Neural progenitor cell (in vitro differentiated cells): ENCODE measurements at places on chromosomes 11 and 22. TPM values are rescaled to one million over a fixed set of nuclear protein-coding genes. Genes with fewer than 3 reads are reported as not detected.

Gene PEX16
- 11.6 and 26.5 TPM in 2 replicates for total RNA-seq

Gene KRTAP5-10
- total RNA-seq = 0.12 TPM in 1 of 2 replicates, not detected in the other

Gene SCGB1D2
- total RNA-seq = not detected in 2 replicates

Gene ACCSL
- not detected in 2 replicates for total RNA-seq

Gene TENM4
- 5.1 and 16.6 TPM in 2 replicates for total RNA-seq

- DNase-seq = no peak
These were observed 35.2 kb upstream of the TUB start for GRCh38 chr11:8045839-8046238.

DNA sequence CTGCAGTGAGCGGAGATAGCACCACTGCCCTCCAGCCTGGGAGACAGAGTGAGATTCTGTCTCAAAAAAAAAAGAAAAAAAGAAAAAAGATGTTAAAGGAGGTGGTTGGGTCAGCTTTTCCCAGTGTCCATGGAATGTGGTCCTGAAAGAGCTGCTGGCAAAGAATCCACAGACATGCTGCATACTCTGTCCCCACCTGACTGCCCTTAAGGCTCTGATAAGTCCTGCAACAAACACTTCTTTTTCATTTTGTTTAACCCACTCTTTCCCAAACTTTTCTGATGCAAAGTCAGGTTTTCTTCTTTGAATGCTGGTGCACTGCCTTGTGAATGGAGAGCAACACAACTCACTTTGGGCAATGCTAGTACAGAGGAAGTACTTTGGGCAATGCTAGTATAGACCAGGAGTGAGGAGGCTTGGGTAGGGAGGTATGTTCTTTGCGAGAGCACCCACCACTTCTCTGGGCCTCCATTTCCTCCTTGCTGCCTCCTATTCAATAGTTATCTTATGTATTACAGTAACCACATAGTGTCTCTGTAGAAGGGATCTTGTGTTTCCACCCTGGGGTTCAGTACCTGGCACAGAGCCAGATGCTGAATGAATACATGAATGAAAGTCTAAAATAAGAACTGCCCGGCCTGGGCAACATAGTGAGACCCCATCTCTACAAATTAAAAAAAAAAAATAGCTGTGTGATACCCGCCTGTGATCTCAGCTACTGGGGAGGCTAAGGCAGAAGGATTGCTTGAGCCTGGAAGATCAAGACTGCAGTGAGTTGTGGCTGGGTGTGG is 18.9 kb downstream of the LIF start:
- no peak for DNase-seq

DNA sequence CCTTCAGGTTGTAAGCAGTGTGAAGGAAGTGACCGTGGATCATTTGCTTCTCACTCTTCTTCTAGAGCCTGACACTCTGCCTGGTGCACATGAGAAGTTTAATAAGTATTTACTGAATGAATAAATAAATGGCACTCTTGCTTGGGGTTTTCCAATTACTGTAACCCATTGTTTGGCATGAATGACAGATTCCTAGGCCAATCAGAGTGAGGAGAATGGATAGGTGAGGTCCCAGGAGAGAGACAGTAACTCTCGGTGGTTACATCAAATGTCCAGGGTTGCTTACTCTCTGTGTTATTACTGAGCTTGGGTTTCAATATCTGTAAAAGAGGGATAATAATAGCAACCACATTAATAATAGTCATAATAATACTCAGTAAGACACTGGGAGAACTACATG is 204.2 kb upstream of the ISX start:
- no peak for DNase-seq

- DNase-seq = no peak
These were observed 14.9 kb downstream of the CNTF start for GRCh38 chr11:58637371-58637770.

- DNase-seq = no peak
These were observed 47.0 kb downstream of the CSTPP1 start for GRCh38 chr11:46983598-46983997.

DNA sequence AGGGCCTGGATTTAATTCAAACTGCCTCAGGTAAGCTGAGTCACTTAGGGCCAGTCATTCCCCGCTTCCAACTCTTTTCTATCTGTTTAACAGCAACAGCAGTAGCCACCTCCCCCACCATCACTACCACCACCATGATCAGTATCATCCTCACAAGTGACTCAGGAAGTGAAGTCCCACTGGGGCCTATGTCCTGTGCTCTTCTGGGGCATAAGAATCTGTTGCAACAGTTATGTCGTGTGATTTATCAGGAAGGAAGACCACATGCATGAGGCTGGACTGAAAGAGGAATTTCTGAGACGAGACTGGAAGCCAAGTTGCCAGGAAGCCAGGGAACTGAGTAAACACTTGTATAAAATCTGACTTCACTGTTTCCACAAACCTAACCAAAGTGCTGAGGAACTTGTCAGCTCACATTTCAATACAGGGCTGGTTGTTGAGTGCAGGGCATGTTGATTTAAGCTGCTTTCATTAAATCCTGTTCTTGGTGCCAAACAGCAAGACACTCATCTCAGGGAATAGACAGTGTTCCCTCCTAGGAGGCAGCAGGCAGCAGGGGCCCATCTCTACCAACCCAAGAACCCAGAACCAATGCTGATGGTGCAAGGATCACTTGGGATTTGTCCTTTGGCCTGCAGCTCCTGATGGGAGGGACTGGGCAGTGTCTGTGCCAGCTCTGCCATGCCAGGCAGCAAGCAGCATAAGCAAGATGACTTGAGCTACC is 226.7 kb upstream of the NARS2 start:
- DNase-seq = no peak

DNA sequence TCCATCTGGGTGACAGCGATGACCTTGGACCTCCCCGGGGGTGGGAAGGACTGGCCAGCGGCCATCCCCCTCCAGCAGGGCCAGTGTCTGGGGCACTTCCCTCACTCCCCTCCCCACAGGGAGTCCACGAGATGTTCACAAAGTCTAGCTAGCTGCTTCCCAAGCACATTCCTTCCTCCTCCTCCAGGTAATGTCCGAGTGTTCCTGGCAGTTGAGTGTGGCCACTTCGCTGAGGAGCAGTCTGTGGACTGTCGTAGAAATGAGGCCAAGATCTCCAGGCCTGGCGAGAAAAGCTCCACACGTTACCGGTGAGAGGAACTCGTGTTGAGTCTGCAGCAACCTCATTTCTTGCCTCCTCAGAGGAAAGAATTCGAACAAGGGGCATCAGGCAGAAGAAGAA is 425.5 kb downstream of the BRD1 start:
- DNase-seq = no peak

DNA sequence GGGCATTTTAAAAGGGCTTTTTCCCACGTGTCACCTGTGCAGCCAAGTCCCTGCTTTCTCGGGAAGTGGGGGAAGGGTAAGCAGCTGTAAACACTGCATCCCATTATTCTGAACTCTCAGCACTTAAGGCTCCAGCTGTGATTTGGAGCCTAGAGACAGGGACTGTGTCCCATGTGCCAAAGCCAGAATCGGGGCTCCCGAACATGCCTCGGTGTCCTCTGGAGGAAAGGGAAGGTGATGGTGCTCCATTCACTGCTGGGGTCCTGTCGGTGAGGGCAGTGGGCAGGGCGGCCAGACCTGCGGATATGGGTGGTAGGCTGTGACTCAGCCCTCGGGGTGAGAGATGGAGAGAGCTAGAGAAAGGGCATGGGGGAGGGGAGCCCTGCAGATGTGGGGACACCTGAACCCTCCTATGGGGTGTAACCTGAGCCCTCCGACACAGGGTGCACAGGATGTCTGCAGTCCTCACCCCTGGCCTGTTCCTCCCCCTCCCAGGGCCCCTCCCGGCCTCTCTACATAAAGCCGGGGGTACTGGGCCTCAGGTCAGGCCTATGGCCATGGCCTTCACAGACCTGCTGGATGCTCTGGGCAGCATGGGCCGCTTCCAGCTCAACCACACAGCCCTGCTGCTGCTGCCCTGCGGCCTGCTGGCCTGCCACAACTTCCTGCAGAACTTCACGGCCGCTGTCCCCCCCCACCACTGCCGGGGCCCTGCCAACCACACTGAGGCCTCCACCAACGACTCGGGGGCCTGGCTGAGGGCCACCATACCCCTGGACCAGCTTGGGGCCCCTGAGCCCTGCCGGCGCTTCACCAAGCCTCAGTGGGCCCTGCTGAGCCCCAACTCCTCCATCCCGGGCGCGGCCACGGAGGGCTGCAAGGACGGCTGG is 31.8 kb downstream of the CAPN1 start:
- no peak for DNase-seq
